ENCODE measurements at places on chromosomes 3 and 15.

DNA sequence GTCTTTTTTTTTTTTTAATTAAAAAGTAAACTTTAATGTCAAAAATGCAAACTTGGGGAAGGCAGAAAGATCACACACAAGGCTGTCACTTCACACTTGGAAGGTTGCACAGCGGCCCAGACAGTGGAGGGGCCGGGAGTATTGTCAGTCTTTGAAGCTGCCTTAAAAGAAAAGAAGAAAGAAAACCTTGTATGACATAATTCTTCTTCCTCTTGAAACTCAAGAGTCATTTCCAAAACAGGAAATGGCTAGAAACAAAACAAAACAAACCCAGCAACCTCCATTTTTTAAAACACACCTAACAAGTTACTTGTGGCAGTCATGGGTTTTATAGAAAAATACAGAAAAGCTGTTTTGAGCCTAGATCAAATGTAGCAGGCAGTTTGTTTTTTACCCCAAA is 68.1 kb upstream of the MAGI1 start:
- no peak for DNase-seq

- DNase-seq: no peak
Observed at GRCh38 chr3:194212845-194213331, 76.9 kb downstream of the HES1 start.

GRCh38 chr3:159787178-159787574 is 201.5 kb upstream of the IL12A start:
- DNase-seq: no peak

DNA sequence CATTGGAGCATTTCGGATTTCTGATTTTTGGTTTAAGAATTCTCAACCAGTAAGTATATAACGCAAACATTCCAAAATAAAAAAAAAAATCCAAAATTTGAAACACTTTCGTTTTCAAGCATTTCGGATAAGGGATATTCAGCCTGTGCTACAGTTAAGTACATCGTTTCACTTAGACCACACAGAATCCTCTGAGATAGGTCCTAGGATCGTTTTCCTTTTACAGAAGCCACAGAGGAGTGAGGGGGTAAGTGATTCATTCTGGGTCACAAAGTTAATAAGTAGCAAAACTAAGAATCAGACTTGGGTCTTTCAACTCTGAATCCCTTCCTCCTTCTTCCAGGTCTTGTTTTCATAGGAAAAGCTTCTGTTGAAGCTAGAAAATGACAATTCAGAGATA is 249.3 kb downstream of the BBX start:
- no peak for DNase-seq

- no peak for DNase-seq
Observed at GRCh38 chr3:37162501-37163245, 11.7 kb downstream of the LRRFIP2 start.

- no peak for DNase-seq
Observed at GRCh38 chr3:31403197-31403596, 129.5 kb upstream of the STT3B start.

- no peak for DNase-seq
Observed at GRCh38 chr3:38731522-38731921, 82.0 kb upstream of the SCN5A start.

- DNase-seq: no peak
Observed at GRCh38 chr3:149705416-149705815, 46.9 kb downstream of the COMMD2 start.
